ENCODE measurements at places on chromosomes 3 and 15.

DNA sequence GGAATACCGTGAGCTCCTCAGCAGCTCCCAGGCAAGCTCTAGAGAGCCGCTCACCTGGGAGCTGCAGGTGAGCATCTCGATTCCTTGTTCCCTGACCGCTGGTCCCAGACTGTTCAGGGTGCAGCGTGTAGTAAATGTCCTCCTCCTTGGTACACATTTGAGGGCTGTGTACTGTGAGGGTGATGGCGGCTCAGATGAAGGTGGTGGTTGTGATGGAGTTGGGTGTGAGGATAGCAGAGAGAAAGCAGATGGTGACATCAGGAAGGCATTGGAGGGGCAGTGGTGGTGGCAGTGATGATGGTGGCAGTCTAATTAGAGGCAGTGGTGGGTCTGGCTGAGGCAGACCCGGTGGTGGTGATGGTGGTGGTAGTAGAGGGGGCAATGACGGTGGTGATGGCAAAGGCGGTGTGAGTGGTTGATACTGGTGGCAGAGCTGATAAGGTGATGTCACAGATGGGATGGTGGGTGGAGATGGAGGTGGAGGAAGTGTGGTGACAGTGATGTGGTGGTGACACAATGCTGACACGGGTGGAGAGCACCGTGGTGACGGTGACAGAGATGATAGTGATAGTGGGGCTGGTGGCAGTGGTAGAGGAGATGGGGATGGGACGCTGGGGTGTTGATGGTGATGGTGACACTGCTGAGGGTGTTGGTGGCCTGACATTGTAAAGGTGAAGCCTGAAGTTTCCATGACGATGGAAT is at the start of gene DNAJB8:
Gene DNAJB8 (minus strand): TSS at position 51 of the 702 bp plus-strand sequence. CDS start 3,645 bp downstream, outside the sequence.
- no peak for DNase-seq

GRCh38 chr3:194255252-194256039 is 95.7 kb downstream of the CPN2 start:
- no peak for DNase-seq

DNA sequence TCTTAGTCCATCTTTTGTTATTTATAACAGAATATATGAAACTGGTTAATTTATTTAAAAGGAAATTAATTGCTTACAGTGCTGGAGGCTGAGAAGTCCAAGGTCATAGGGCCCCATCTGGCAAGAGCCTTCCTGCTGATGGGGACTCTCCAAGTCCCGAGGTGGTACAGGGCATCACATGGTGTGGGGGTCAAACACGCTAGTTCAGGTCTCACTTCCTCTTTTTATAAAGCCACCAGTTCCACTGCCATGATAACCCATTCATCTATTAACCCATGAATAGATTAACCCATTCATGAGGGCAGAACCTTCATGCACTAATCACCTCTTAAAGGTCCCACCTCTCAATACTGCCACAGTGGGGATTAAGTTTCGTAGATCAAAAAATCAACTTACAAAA is 659.3 kb downstream of the NAALADL2 start:
- no peak for DNase-seq

- DNase-seq = no peak
Observed at GRCh38 chr15:66721501-66721937, 19.5 kb downstream of the SMAD6 start.

DNA sequence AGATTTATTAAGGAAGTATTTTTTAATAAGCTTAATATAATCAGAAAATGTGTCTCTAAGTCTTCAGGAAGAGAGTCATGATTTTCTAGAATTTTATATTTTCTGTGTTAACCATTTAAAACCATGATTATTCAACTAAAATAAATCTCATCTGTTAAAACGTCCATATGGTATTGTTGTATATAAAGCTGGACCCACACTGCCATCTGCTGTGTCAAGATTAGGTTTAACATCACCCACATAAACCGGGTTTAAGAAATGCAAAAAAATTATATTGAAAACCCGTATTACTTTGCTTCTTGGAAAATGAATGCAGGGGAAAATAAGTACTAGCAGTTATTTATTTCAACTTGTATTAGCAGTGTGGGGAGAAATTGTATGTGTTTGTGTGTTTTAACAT is 9.5 kb upstream of the CCDC66 start:
- DNase-seq = peak; percentile 43

All from foreskin fibroblast (primary cell).